ENCODE measurements at places on chromosomes 5 and 9. TPM values are rescaled to one million over a fixed set of nuclear protein-coding genes. Genes with fewer than 3 reads are reported as not detected.

Gene PCDHGA10
- total RNA-seq, result 14.7 TPM

Gene FGFR4
- total RNA-seq, result 20.1 TPM

Gene CD274
- total RNA-seq, result 3.3 TPM

Gene CACNA1B
- total RNA-seq, result under 0.01 TPM

Gene PCDH12
- total RNA-seq, result 0.15 TPM

Gene RANBP17
- total RNA-seq, result 0.83 TPM

Gene SOHLH1
- not detected for total RNA-seq

Gene ORM2
- total RNA-seq, result not detected
